Thymus (tissue), 14 donors: ENCODE measurements at places on chromosomes 5 and 9. TPM values are rescaled to one million over a fixed set of nuclear protein-coding genes. Genes with fewer than 3 reads are reported as not detected.
A peak's percentile ranks its signal among the peaks of the same experiment; 100 is the strongest.

The ZDHHC11B gene
- polyA plus RNA-seq: 2.2 TPM

The KCNV2 gene
- polyA plus RNA-seq: not detected

The CCL27 gene
- polyA plus RNA-seq: 48.4 TPM

The FAM81B gene
- polyA plus RNA-seq: 0.66 TPM

The SGCD gene
- polyA plus RNA-seq: 0.46 TPM

The ELL2 gene
- polyA plus RNA-seq: 22.5 TPM

The ADAMTS13 gene
- polyA plus RNA-seq: 11.8 TPM

The PIP5K1B gene
- polyA plus RNA-seq: 1.2 TPM

The CD14 gene
- 48.6 TPM for polyA plus RNA-seq

The FXN gene
- polyA plus RNA-seq: 7.7 TPM

GRCh38 chr9:121584421-121584820 is 67.0 kb upstream of the DAB2IP start:
- H3K36me3 ChIP-seq: no peaks in the 10 kb centered on the region
- peaks cover 60% of the 10 kb centered on the region for H3K27me3 ChIP-seq
- peaks cover 5% of the 10 kb centered on the region for H3K4me1 ChIP-seq
- no peak overlapping the region for H3K4me3 ChIP-seq

DNA sequence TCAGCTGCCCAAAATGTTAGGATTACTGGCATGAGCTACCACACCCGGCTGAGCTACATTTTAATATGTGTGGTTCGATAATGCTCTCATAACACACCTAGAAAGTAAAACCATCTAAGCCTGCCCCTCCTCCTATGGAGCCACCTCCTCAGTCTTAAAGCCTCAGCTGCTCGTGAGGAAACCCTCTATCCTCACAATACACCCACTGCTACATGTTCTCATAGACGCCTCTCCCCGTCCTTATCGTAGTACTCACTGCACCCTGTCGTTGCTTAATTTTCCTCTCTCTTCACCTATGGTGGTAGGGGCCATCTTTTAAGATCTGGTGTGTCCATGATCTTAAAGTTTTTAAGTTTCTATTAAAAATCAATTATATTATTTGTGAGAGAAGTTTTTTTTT is 72.9 kb downstream of the RCL1 start:
- H3K27me3 ChIP-seq: no peaks in the 10 kb centered on the region
- no peak for DNase-seq
- H3K4me3 ChIP-seq: no peak overlapping the region
- H3K27ac ChIP-seq: no peak overlapping the region
- H3K36me3 ChIP-seq: no peaks in the 10 kb centered on the region

- DNase-seq: no peak
- no peak overlapping the region for H3K4me3 ChIP-seq
- H3K4me1 ChIP-seq: no peaks in the 10 kb centered on the region
- no peaks in the 10 kb centered on the region for H3K36me3 ChIP-seq
- H3K27me3 ChIP-seq: no peaks in the 10 kb centered on the region
Observed at GRCh38 chr5:36041537-36041845, 25.2 kb downstream of the UGT3A2 start.

DNA sequence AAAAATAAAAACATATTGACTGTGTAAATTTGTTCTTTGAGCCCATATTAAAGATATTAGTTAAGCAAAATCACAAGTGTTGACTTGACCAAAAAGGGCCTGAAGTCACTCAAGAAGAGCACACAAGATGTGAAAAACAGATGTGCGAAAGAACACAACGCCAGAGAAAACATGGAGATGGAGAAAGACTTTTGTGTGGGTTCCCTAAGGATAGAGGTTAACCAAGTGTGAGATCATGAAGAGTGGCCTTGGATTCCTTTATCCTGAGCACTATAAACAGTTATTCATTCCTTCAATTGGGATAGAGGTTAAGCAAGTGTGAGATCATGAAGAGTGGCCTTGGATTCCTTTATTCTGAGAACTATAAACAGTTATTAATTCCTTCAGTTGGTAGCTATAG is 361.8 kb downstream of the CDH18 start:
- H3K27ac ChIP-seq: no peak overlapping the region
- H3K27me3 ChIP-seq: no peaks in the 10 kb centered on the region
- H3K4me3 ChIP-seq: no peak overlapping the region
- no peak for DNase-seq

GRCh38 chr5:92309336-92309991 is 926.3 kb upstream of the ARRDC3 start:
- H3K4me3 ChIP-seq: no peak overlapping the region
- peak; percentile 3 for DNase-seq
- no peaks in the 10 kb centered on the region for H3K27me3 ChIP-seq
- H3K36me3 ChIP-seq: no peaks in the 10 kb centered on the region
- no peaks in the 10 kb centered on the region for H3K4me1 ChIP-seq
- H3K27ac ChIP-seq: no peak overlapping the region

GRCh38 chr9:124626276-124626675 is 119.1 kb upstream of the NR5A1 start:
- no peak for DNase-seq
- H3K4me1 ChIP-seq: peaks cover 6% of the 10 kb centered on the region
- H3K36me3 ChIP-seq: no peaks in the 10 kb centered on the region
- no peaks in the 10 kb centered on the region for H3K27me3 ChIP-seq
- no peak overlapping the region for H3K4me3 ChIP-seq

DNA sequence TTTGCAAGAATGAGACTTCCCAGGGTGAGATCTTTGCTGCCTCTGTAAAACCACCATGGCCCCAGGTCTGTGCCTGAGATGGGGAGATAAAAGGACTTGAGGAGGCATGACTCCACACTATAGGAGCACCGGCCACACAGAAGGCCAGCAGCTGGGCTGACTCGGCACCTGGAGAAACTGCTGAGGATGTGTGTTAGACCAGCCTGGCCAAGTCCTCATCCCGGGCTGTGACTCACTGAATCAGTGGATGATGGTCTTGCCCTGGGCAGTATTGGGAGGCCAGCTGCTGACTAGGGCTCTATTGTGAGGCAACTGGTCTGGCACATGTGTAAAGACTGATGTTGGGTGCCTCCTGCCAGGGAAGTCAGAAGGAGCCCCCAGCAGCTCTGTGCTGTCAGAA is 286.2 kb downstream of the ACTL7B start:
- no peak overlapping the region for H3K27ac ChIP-seq
- DNase-seq: no peak
- H3K36me3 ChIP-seq: no peaks in the 10 kb centered on the region
- no peak overlapping the region for H3K4me3 ChIP-seq
- H3K4me1 ChIP-seq: no peaks in the 10 kb centered on the region

DNA sequence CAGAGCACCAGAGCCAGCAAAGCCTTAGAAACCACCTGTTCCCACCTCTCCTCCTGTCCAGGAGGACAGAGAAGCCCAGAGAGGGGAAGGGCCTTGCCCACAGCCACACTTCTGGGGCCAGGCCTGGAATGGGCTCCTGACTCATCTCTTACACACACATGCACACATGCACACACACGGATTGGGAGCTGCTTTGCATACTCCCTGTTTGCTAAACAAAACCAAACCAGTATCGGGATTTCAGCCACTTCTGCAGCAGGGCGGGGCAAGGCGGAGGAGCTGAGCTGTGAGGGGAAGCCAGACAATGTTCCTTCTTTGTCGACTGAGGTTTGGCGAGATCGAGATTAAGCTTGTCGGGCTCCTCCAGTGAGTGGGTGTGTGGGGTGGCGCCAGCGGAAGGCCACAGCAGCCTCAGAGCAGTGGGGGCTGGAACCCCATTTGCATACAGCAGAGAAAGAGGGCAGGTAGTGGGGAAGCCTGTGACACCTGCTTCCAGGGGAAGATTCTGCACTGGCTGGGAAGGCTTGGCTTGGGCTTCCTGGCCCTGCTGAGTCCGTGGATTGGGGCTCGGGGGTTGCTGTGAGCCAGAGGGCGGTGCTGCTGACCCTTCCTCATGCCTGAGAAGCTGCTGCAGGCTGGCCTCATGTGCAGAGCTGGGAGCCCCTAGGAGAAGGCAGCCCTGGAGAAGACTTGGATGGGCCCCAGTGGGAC is 16.1 kb downstream of the GFI1B start:
- no peaks in the 10 kb centered on the region for H3K4me1 ChIP-seq
- no peak overlapping the region for H3K4me3 ChIP-seq
- H3K27ac ChIP-seq: no peak overlapping the region
- H3K27me3 ChIP-seq: no peaks in the 10 kb centered on the region
- H3K36me3 ChIP-seq: no peaks in the 10 kb centered on the region

DNA sequence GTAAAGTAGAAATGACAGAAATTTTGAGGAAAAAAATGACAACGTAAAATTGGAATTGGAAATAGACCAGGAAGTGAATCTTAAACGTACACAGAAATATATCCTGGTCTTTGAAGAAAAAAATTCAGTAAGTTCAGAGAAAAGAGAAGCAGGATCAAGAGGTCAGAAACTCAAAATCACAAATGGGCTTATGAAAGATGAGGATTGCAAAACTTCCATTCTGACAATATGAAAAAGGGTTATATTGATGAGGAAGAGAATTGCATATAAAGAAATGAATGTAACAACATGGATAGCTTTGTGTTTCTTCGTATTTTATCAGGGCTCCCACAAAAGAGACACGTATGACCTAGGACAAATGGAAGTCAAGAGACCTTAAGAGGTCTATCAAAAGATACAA is 58.1 kb downstream of the OXCT1 start:
- no peak overlapping the region for H3K27ac ChIP-seq
- peaks cover 4% of the 10 kb centered on the region for H3K36me3 ChIP-seq
- H3K4me3 ChIP-seq: no peak overlapping the region
- no peaks in the 10 kb centered on the region for H3K4me1 ChIP-seq

- H3K27me3 ChIP-seq: peaks cover 4% of the 10 kb centered on the region
- H3K4me1 ChIP-seq: peaks cover 60% of the 10 kb centered on the region
- peak overlapping the region; percentile 97 for H3K27ac ChIP-seq
- peak overlapping the region; percentile 73 for H3K4me3 ChIP-seq
- peaks cover 18% of the 10 kb centered on the region for H3K36me3 ChIP-seq
- DNase-seq: no peak
Observed at GRCh38 chr9:136791516-136792276, 552 bp downstream of the TMEM141 start.

DNA sequence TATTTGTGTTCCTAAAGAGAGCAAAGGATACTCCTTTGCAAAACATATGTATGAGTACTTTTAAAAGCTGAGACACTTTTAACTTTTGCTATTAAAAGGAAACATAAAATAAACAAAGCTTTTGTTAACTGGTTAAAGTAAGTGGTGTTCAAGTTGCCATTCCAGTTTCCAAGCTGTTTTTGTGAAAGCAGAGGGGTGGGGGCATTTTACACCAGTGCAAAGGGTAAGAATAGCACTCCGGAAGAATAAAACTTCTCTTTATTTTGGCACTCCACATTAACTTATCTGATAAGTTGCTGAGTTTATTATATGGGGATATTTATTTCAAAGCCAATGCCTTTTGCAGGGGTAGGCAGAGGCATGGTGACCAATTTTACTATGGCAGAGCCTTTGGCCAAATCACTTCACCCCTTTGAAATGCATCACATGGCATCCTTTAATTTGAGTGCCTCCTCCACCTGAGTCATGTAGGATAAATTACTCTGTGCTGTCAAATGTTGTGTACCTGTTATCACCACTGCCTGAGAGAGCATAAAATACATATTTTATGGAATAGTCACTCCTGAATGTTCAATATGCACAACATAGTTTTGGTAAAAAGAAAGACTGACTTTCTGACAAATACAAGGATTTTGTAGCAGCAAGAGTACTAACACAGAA is 62.9 kb downstream of the MLLT3 start:
- no peaks in the 10 kb centered on the region for H3K36me3 ChIP-seq
- H3K4me1 ChIP-seq: no peaks in the 10 kb centered on the region
- no peak overlapping the region for H3K4me3 ChIP-seq

- H3K4me1 ChIP-seq: no peaks in the 10 kb centered on the region
- no peaks in the 10 kb centered on the region for H3K36me3 ChIP-seq
- H3K27ac ChIP-seq: no peak overlapping the region
- H3K27me3 ChIP-seq: no peaks in the 10 kb centered on the region
Observed at GRCh38 chr5:137146402-137146890, 352.7 kb downstream of the SPOCK1 start.

DNA sequence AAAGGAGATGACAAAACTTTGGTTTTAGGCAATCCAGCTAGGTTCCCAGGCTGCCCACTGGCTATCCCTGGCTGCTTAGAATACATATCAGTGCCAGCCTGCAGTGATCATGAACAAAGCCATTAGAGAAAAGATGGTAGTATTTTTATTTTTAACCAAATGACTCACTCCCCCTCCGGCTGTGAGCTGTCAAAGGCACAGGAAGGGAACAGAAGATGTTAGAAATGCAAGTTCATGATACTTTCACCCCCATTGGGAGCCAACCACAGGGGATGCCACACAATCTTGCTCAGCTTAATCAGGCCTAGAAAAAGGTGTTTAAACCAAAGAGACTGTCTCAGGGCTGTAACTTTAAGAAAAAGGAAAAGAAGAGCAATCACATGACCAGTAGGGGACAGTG is 70.3 kb upstream of the ASTN2 start:
- no peak for DNase-seq
- H3K36me3 ChIP-seq: no peaks in the 10 kb centered on the region
- H3K4me1 ChIP-seq: no peaks in the 10 kb centered on the region

GRCh38 chr5:17895288-17896033 is 261.2 kb downstream of the TAF11L14 start:
- H3K27ac ChIP-seq: no peak overlapping the region
- DNase-seq: no peak
- no peaks in the 10 kb centered on the region for H3K27me3 ChIP-seq
- no peaks in the 10 kb centered on the region for H3K4me1 ChIP-seq
- H3K4me3 ChIP-seq: no peak overlapping the region
- no peaks in the 10 kb centered on the region for H3K36me3 ChIP-seq

- no peak for DNase-seq
- H3K4me3 ChIP-seq: no peak overlapping the region
Observed at GRCh38 chr5:35773967-35774366, 82.7 kb upstream of the IL7R start.

GRCh38 chr5:136474466-136474865 is 109.1 kb upstream of the TRPC7 start:
- no peak overlapping the region for H3K4me3 ChIP-seq
- DNase-seq: no peak
- H3K36me3 ChIP-seq: no peaks in the 10 kb centered on the region
- H3K27ac ChIP-seq: no peak overlapping the region
- no peaks in the 10 kb centered on the region for H3K4me1 ChIP-seq
- no peaks in the 10 kb centered on the region for H3K27me3 ChIP-seq

GRCh38 chr5:139562847-139563246 is 1.7 kb downstream of the UBE2D2 start:
- no peaks in the 10 kb centered on the region for H3K27me3 ChIP-seq
- DNase-seq: peak; percentile 9
- H3K4me3 ChIP-seq: peak overlapping the region; percentile 71
- peaks cover 12% of the 10 kb centered on the region for H3K36me3 ChIP-seq

DNA sequence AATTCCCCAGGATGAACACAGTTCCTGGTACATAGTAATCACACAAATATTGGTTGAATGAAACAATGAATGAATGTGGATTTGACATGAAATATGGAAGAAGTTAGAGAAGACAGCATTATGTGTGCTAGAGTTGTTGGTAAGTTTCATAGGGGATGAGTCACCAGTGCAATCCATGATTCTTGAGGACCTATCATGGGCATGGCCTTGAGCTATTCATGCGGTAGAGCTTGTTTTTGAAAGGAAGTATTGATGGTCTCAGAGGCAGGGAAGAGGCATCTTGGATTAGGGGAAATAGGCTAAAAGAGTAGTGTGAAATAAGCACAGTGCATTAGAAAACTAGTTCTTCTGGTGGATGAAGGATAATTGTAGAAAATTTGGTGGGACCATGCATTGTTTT is 22.1 kb downstream of the SPATA31D1 start:
- no peaks in the 10 kb centered on the region for H3K27me3 ChIP-seq
- H3K4me1 ChIP-seq: no peaks in the 10 kb centered on the region
- H3K4me3 ChIP-seq: no peak overlapping the region
- H3K27ac ChIP-seq: no peak overlapping the region
- no peaks in the 10 kb centered on the region for H3K36me3 ChIP-seq

- no peak for DNase-seq
- H3K4me3 ChIP-seq: no peak overlapping the region
- peaks cover 3% of the 10 kb centered on the region for H3K4me1 ChIP-seq
- no peak overlapping the region for H3K27ac ChIP-seq
- H3K36me3 ChIP-seq: peaks cover 4% of the 10 kb centered on the region
Observed at GRCh38 chr9:36426348-36426747, 26.3 kb upstream of the RNF38 start.
